Activated CD4-positive, CD25-positive, alpha-beta regulatory T cell treated with anti-CD3 and anti-CD28 coated beads, Interleukin-2, amount 50 U/mL, for 16 hours (primary cell): ENCODE measurements at places on chromosomes 2 and 18.

- DNase-seq = no peak
These were observed 38.6 kb downstream of the ST6GAL2 start for GRCh38 chr2:106847366-106847765.

- no peak for DNase-seq
These were observed 26.8 kb downstream of the DIS3L2 start for GRCh38 chr2:231988179-231988866.

- DNase-seq = no peak
These were observed 5.7 kb downstream of the PPP1R1C start for GRCh38 chr2:181991171-181991885.

DNA sequence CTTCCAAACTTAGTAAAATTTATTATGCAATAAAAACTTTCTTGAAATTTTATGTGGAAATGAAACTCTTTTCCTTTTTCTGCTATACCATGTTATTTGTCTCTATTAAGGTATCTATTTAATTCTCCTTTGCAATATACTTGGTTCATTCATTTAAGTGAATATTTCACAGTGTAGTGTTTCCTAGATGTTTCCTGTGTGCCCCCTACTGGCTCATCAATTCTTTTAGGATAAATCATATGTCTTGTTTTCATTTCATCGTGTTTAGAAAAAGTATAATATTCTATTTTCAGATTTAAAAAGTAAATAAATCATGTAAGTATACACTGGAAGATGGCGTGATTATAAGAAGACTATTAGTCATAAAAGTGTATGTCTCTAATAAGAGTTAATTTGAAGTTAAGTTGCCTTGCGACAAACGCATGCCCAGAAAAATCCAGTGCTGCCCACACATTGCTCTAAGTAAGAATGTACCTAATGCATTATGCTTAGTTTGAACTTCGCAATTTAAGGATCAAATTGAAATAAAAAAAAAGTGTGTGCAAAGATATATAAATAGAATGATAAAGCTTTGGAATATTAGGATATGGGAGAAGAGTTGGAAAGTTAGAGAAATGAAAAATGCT is 525.4 kb downstream of the KCNJ3 start:
- DNase-seq = no peak

- no peak for DNase-seq
These were observed 893.5 kb downstream of the SUCLG1 start for GRCh38 chr2:83565626-83566025.

- no peak for DNase-seq
These were observed 40.7 kb downstream of the FER1L5 start for GRCh38 chr2:96683307-96683706.

DNA sequence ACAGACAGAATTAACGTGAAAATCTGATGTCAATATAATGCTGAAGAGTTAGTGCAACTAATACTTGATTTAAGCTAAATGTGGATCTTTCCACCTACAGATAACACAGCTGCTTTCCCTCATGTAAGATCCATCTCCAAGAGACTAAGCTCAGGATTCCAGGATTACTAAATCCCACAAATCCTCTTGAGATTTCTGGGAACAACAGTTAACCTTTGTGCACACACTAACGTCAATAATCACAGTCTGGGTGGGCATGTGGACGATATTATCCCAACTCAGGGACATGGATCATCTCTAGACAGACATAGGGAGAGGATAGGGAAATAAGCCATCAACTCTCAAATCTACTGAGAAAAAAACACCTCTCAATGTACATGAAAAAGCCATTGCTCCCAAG is 432.6 kb downstream of the SATB2 start:
- no peak for DNase-seq

DNA sequence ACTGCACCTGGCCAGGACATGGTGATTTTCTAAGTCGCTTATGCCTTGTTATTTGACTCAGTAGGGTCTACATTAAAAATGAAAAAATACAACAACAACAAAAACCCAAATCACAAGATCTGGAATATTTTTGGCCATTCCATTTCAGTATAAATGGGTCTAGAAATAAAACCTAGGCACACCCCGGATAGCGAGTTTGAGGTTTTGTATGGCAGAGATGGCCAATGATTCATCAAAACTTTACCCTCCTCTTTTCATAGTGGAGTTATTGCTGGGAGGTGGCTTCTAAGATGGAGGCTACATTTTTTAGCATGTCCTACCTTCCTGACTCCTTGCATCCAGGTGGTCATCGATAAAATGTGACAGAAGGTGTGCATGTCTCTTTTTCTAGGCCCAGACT is 49.3 kb upstream of the PELI1 start:
- no peak for DNase-seq

GRCh38 chr2:223537651-223538601 is 64.2 kb downstream of the SCG2 start:
- no peak for DNase-seq

DNA sequence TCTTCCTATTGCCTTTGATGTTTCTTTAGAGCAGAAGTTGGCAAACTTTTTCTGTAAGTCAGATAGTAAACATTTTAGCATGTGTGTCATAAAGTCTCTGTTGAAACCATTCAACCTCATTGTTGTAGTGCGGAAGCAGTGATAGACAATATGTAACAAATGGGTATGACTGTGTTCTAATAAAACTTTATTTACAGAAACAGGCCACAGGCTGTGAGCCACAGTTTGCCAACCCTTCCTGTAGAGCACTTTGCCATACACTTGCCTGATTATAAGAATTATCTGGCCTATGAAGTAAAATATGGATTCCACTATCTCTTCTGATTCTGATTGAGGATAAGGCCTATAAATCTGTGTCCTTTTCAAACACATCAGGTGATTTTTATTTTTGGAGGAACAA is 237.4 kb downstream of the DOK6 start:
- no peak for DNase-seq

DNA sequence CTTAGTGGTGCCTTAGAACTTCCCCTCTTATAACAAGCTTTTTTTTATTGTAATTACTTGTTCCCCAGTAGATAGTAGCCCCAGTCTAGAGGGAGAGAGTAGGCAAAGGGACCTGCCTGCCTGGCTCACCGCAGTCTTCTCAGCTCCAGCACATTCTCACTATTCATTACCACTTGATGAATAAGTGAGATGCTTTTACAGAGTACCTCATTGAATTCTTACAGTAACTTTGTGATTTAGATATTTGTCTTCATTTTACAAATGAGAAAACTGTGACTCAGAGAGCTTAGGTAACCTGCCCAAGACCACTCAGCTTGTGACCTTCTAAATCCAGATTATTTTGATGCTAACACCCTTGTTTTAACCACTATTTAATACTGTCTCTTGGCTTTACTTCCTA is 77.8 kb downstream of the CHRNA1 start:
- no peak for DNase-seq

GRCh38 chr2:67500541-67500940 is 103.4 kb downstream of the ETAA1 start:
- DNase-seq = no peak

- no peak for DNase-seq
These were observed 82.7 kb upstream of the POMC start for GRCh38 chr2:25251071-25251421.

- no peak for DNase-seq
These were observed 1.7 kb downstream of the FOSL2 start for GRCh38 chr2:28394331-28394877.

GRCh38 chr2:30684026-30684425 is 123.2 kb downstream of the CAPN13 start:
- no peak for DNase-seq

GRCh38 chr2:172456002-172456401 is 28.6 kb downstream of the ITGA6 start:
- no peak for DNase-seq

DNA sequence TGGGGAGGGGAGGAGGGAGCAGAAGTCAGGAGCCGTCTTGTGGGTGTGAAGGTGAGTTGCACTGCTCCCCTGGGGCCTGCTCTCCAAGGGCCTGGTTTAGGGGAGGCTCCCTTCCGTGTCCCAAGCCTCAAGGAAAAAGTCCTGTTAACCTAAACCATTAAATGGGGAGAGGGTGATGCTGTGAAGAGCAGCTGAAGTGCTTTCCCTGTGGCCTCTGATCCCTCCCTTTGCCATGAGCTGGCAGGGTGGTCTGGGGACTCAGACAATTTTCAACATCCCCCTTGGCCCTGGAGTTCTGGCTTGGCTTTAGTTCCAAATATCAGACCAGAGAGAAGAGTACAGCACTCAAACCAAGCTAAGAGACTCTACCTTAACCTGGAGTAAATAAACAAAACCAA is 692 bp upstream of the POMC start:
- no peak for DNase-seq

DNA sequence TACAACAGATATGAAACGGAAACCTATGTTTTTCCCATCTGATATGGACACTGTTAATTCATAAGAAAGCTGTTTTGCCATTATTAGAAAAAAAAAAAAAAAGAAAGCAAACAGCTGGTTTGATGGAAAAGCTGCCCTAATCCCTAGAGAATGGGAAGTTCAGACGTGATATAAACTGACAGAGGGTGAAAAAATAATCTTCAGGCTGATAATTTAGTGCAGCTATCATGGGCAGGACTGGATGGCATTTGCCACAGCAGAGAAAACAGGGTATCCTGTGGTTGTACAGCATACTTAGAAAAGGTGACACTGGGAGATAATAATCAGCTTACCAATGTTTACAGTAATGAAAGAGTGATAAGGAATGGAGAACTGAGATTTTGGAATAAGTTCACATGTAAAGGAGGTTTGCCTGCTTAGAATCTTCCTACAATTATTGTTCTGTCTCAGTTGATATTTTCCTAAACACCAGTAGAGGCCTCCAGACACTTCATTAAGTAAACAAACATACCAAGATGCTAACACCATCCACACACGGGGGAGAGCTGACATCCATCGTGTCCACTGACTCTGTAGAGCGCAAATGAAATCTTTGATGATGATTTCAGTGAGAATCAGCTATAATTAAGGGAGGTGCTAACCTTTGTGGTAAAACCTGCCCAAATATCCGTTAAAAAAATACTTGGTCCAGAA is 211.6 kb upstream of the MMADHC start:
- DNase-seq = no peak

DNA sequence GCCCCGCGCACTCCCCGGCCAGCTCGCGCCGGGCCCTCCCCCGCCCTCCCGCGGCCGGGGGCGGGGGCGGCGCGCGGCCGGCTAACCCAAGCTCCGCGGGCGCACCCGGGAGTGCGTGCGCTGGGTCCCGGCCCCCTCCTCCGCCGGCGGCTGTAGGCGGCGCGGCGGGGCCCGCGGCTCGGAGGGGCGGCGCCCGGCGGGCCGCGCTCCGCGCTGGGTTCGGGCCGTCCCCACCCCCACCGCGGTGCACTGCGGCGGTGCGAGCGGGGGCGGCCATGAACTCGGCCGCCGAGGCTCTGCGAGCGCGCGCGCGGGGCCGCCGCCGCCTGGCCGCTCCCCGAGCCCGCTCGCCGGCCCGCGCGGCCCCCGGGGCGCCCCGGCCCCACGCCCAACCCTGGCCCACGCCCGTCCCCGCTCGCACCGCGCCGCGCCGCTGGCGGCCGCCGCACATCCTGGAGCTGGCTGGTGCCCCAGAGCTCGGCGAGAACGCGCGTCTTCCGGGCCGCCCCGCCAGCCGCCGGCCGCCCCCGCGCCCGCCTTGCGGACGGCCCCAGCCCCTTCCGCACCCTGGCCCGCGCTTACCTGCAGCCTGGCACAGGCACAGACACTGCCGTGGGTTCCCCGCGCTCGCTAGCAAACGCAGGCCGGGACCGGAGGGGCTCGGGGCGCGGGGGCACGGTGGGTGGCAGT is at the start of gene ZBTB14:
Gene ZBTB14 (minus strand): TSS at position 496 of the 690 bp plus-strand sequence. CDS start 2,480 bp downstream, outside the sequence.
- DNase-seq = peak; percentile 41

- DNase-seq = no peak
These were observed 1.6 kb upstream of the PDE1A start for GRCh38 chr2:182428476-182428875.

- no peak for DNase-seq
These were observed 571.7 kb upstream of the ACVR2A start for GRCh38 chr2:147273106-147273505.

DNA sequence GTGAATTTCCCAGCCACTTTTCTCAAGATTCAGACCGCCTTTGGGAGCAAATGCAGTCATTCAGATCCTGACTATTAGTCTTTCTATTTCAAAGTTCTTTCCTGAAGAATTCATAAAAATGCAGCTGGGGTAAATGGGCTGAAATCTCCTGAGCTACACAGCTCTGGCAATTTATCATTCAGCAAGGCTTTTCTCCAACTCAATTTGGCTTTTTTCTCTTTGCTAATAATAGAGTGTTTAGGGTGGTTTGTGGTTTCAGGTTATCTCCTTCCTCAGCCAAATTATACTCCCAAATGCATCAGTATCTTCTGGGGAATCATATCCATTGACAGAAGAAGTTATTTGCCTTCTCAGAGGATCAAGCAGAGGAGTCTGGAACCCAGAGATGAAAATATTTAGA is 282.4 kb upstream of the SLC14A2 start:
- DNase-seq = no peak

DNA sequence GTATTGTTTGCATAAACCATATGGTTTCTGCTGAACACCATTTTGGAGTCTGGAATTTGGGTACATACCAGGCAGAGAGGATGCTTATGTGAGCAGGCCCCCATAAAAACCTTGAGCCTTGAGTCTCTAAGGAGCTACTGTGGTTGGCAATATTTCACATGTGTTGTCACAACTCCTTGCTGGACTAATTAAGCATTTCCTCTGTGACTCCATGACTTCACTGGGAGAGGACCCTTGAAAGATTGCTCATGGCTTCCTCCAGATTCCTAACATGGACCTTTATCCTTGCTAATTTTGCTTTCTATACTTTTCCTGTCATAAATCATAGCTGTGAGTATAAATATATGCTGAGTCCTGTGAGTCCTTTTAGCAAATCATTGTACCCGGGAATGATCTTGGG is 7.6 kb upstream of the COQ10B start:
- no peak for DNase-seq

- DNase-seq = no peak
These were observed 24.8 kb upstream of the LMAN1 start for GRCh38 chr18:59383851-59384250.

DNA sequence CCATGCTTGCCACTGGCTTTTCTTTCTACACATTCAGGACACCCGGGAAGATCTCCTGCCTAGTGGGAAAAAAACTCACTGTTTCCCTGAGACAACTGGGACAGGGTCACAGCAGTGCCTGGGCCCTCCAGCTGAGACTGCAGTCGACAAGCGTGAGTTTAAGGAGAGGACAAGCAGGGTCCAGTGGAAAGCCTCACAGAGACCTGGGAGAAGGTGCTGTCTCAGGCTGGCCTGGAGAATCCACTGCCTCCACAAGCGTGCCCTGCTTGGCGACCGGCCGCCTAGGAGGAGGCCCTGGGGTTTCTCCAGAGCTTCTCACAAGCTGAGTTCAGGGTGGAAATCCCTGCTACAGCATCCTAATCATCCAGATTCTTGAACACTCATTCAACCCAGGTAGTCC is 519.6 kb upstream of the RAB6C start:
- no peak for DNase-seq

- no peak for DNase-seq
These were observed 146.1 kb downstream of the ERBB4 start for GRCh38 chr2:212392544-212392943.

GRCh38 chr2:99572373-99573164 is 82.8 kb upstream of the REV1 start:
- DNase-seq = no peak

GRCh38 chr2:173749315-173749714 is 215.9 kb downstream of the SP3 start:
- DNase-seq = no peak
